ENCODE measurements at places on chromosomes 12 and 14.

DNA sequence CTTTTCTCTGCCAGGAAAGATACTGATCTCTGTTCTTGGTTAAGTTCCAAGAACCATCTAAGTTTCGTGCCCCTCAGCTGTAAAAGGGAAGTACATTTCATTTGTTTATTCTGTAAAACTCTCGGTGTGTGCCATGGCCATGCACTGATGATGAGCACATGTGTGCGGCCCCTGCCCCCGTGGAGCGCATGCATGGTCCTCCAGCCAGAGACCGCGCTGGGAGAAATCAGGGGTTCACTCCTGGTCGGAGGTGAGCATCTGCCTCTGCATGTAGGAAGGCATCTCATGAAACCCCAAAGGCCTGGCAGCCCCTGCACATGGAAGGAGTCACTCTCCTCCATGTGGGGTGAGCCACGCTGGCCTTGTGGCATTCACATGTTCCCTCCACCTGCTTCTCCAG is 102.5 kb upstream of the RTL1 start:
- DNase-seq, result no peak

DNA sequence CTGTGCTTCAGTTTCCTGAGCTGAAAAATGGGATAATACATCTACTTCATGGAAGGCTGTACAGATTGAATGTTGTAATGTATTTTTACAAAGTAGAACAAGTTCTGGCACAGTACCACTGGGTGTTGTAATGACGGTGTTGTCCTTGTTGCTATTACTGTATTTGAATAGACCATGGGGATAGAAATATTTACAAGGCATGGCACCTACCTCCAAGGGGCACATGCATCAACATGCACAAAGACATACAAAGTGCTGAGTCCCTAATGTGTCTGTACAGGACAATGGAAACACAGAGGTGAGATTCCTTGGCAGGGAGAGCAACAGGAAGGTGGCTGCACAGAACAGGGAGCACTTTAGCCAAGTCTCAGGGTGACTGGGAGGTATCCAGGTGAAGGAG is 930.6 kb upstream of the TMEM132C start:
- DNase-seq, result no peak

GRCh38 chr14:105503296-105503640 is 12.2 kb downstream of the TEDC1 start:
- no peak for DNase-seq

DNA sequence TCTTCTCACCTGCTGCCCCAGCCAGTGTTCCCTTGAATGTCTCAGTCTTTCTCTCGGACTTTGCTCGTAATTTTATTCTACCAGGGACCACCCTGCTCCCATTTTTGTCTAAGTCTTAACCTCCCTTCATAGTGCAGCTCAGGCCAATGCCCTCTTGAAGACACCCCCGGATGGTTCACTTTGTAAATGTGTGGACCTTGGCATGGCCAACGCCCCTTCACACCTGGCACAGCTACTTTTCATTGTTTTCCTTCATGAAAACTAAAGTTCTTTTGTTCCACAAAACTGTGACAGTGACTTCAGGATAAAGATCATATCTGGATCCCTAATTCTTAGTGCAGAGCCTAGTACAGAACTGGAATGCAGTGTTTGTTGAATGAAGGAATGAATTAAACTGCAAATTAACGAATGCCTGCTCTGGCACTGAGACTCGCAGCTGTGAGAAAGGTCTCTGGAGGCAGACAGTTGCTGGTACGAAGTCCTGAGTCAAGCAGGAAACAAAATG is 3.5 kb upstream of the RNASE4 start:
- DNase-seq, result no peak

DNA sequence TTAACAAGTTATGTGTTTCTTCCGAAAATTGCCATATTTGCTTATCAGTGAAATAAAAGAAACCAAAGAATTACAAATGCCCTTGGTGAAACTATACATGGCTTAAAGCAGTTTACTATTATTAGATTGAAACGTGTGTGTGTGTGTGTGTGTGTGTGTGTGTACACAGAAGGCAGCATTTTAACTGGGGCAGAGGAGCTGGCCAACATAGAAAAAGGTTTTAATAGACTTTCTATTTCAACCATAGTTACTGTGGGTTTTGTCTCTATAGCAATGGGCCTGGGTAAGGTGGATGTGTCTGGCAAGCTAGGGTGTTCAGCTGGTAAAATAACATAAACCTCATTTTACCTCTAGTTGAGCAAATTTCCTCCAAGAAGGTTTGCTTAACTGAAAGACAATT is 6.5 kb downstream of the PRICKLE1 start:
- DNase-seq, result no peak

GRCh38 chr12:7113389-7113871 is 4.4 kb upstream of the C1RL start:
- DNase-seq, result no peak

DNA sequence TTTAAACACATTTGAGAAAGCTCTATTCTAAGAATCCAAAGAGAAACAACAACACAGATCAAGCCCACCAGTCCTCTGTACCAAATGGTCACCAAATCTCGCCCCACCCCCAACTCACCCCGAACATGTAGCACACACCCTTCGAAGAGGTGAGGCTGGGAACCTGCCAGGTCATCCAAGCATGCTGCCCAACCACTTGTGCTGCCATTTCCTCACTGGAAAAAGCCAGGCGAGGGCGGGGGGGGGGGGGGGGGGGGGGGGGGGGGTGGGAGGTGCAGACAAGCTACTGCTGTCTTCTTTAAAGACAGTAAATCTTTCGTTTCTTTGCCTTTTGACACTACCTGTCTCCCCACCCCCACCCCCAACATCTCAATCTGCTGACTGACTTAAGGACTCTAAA is 59.9 kb downstream of the SETD3 start:
- DNase-seq, result no peak

DNA sequence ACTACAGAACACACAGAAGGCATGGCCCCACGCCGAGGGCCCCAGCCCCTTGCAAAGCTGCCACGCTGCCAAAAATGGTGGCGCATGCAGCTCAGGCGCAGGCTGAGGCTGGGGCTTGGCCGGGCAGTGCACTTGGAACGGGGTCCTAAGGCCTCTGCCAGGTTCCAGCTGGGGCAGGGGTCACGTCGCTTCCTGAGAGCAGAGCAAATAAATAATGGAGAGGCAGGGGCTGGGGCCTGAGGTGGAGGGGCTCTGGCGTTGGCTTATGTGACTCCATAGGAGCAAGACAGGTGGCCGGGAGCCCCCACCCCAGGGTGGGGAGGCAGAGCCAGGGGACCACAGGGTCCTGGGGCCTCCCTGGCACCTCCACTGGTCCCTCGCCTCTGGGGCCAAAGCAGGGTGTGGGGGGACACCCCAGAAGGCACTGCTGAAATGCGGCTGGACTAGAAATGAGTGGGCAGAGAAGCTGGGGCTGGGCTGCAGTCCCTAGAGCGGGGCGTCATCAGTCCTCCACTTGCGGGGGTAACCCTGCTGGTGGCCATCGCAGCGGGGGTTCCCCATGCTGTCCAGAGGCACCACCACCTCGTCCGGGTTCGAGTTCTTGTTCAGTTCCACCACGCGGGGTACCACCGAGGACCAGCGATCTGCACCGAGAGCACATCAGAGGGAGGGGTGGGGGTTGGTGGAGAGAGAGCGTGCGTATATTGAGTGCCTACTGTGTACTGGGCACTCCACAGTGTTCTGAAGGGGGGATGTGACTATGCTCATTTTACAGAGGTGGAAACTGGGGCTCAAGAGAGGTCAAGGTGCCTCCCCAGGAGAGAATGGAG is 49.8 kb downstream of the TRPV4 start:
- DNase-seq, result no peak

GRCh38 chr12:92927436-92928281 is 1.4 kb downstream of the EEA1 start:
- DNase-seq, result no peak

DNA sequence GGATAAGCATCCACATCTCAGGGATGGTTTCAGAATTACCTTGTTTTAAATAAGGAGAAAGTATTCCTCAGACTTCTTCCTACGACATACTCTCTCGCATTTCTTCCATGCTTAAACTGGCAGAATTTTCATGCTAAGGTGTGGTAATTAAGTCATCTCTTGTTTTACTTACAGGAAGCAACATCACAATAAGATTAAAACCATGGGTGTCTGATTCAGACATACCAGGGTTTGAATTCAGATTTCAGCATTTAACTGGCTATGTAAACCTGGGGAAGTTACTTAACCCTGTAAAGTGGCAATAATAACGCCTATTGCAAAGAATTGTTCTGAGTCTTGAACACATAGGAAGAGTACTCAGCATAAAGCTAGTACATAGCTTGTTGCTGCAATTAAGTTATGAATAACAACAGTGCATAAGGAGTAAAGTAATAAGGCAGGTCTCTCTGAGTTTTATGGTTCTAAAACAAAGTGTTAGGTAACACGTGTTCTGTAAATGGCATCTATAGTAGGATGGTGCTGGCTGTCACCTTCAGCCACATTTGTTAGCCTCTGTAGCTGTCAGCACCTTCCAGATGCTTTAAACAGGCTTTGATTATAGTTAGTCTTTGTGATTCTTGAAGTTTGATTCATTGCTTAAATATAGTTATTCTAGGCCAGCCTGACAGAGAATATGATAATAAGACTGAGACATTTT is 38.8 kb downstream of the IFT43 start:
- DNase-seq, result no peak

DNA sequence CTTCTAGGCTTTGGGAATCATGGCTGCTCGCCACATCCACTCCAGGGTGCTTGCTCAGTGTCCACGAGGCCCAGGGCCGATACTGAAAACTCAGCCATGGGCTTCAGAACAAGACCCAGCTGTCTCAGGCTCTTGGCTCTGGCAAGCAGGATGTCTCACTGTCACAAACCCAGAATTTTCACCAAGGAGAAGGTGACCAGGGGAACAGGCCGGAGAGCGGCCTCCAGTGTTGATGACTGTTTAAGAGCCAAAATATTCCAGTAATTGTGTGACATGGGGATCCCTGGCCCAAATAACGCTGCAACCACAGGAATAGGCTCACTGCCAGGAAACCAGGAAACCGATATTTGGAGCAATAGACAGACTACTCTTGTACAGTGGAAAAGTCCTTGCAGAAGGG is 9.8 kb upstream of the SERPINA5 start:
- DNase-seq, result no peak

- DNase-seq, result no peak
Observed at GRCh38 chr12:57842342-57843294, 3.9 kb downstream of the CTDSP2 start.

GRCh38 chr14:56270921-56271320 is 152.7 kb downstream of the PELI2 start:
- DNase-seq, result no peak

DNA sequence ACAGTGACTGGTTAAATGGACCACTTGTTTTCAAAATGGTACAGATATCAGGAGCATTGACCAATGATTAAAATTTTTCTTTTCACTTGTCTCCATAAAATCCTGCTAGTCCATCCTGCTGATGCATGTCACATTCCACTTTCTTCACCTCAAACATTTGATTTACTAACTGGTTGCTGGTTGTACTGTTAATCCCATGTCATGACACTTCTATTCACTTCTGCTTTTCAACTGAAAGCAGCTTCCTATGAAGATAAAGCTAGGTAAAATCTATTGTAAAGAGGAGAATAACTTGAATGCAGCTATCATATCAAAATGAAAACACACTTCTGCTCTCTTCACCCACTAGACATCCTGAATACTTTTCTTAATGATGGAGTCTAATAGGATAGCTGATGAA is 149.6 kb upstream of the OTX2 start:
- no peak for DNase-seq

DNA sequence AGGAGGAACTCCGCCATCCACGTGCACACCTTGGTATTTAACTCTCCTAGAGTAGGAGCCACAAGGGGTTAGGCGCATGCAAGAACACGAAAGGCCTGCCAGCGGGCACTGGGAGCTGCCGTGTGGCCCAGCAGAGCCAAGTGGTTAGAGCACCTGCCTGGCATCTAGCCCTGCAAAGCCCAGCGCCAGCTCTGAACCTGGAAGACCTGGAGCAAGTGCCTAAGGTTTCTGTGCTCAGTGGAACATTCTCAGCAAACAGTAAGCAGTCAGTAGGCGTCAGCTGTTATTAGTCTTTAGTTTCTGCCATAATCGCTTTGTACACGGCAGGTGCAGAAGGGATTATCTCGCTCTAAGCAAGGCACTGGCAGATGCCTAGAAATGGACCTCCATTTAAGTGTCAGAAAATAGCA is 55.4 kb downstream of the SETD3 start:
- DNase-seq, result no peak

GRCh38 chr14:90986510-90986909 is 73.9 kb downstream of the RPS6KA5 start:
- no peak for DNase-seq

DNA sequence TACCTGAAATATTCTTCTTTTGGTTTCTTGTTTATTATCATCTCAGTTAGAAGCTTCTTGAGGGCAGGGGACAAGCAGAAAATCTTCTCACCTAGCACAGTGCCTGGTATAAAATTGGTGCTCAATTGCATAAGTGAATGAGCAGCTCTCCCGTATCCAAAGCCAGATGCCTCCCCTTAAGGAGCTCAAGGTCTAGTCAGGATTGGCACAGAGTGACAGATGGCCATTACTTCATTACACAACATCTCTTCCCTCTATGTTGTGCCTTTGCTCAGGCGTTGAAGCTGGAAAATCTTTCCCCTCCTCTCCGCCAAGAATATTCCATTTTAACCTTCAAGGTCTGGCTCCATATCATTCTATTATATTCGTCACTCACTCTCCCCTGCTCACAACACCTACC is 3.6 kb downstream of the SLC4A8 start:
- no peak for DNase-seq

GRCh38 chr14:64706593-64707193 is 2.5 kb downstream of the PLEKHG3 start:
- no peak for DNase-seq

DNA sequence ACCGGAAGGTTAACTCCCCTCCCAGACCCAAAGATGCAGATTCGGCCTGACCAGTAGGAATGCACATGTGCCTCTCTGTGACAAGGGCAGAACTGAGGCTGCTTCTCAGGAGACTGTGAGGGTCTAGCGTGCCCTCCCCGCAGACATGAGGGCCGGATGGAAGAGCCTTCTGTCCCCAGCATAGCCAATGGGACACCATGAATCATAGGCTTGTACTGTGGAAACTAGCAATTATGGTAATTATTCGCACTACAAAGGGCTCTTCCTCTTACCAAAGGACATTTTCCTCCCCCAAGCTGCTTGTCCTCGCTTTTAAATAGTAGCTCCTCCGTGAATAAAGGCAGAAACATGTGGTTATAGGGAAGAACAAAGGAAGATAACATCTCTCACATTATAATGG is 6.2 kb downstream of the COA8 start:
- no peak for DNase-seq

GRCh38 chr12:109387425-109388166 is 39.9 kb downstream of the MYO1H start:
- no peak for DNase-seq

All from NCI-H187 treated with DMSO at 0.1 percent for 48 hours (cell line).